Skin of body (tissue), 3 donors: ENCODE measurements at places on chromosomes 12 and 14.
A peak's percentile ranks its signal among the peaks of the same experiment; 100 is the strongest.

DNA sequence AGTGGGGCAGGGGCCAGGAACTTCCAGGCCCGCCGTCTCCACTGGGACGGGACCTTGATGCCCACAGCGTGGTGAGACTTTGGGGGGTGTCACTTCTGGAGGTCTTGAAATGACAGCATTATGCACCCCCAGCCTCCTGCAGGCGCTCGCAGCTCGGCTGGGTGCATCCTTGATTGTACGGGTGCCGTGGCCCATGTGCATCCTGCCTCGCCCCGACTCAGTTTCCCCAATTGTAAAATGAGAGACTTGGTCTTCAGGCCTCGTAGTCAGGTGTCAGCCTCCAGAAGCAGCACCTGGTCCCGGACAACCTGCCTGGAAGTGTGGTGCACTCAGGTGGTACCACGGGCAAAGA lies 8.9 kb upstream of the PUS1 start:
- no peak for DNase-seq

DNA sequence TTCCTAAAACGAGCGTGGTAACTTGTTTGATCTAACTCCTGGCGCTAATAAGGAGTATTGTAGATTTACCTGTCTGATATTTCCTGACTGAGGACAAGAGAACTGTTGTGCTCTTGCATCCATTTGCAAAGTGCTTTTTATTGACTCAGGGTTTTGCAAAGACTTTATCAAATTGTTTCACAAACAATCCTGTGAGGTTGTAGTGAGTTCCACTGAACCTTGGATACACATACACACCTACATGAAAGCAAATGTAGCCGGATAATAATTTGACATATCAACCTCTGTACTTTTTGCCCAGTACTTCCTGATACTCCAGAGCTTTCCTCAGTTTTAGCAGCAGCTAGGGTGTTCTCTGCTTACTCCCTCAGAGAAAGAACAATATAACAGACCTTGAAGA lies 6.7 kb upstream of the PTGER2 start:
- no peak for DNase-seq

GRCh38 chr12:123062681-123063486 lies 82.4 kb downstream of the ARL6IP4 start:
- DNase-seq = no peak

- DNase-seq = no peak
Measured at GRCh38 chr14:19729763-19730162, 13.6 kb upstream of the OR4Q3 start.

DNA sequence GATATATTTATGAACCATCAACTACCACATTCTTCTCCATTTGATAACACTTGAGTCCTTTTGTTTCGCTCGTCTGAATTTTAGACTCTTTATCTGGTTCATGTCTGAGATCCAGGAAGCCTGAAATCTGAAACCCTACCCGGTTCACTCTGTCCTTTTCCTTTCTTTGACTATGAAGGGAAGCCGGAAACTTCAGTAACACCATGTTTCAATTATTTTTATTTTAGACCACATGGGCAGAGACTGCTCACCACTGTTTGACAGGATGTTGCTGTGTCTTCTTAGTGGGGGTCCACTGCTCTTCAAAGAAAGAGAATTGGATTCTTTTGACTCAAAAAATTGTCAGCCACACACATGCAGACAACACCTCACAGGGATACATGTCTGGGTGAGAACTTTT lies 331.9 kb upstream of the FLRT2 start:
- no peak for DNase-seq

DNA sequence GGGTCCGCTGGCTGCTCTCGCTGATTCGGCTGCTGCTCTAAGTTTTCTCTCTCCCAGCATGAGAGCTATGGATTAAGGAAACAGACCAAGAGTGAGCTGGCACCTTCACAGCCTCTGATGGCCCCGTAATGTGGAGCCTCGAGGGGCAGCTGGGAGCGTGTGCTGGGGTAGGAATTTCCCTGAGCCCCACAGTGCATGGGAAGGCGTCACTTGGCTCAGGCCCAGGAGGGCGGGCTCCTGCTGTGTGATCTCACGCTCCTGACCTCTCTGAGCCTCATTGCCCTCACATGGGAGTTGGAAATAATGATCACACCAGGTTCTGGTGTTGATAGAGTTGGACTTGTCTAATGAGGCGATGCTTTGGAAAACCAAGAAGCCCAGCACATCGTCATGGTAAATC lies 238.6 kb upstream of the CRY1 start:
- no peak for DNase-seq

DNA sequence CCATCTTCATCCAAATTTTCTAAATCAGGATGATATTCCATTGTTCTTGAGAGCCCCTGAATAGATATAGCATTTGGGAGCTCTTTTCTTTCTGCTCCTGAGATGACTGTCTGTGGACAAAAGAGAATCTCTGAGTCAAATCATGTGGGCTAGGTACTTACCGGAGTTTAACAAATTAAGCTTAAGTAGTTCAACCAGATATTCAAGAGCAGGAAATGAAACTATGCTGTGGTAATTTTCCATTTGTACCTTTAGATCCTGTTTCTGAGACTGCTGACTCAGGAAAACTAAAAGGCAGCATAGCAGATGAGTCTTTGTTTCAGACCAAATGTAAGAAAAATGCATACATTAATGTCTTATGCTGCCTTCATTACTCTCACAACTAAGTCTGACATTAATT lies at the start of gene CLEC7A:
Gene CLEC7A, minus strand, starts transcription at position 158 of the 400 bp plus-strand sequence. Its CDS starts 117 bp downstream, at position 41.
- peak; percentile 9 for DNase-seq

DNA sequence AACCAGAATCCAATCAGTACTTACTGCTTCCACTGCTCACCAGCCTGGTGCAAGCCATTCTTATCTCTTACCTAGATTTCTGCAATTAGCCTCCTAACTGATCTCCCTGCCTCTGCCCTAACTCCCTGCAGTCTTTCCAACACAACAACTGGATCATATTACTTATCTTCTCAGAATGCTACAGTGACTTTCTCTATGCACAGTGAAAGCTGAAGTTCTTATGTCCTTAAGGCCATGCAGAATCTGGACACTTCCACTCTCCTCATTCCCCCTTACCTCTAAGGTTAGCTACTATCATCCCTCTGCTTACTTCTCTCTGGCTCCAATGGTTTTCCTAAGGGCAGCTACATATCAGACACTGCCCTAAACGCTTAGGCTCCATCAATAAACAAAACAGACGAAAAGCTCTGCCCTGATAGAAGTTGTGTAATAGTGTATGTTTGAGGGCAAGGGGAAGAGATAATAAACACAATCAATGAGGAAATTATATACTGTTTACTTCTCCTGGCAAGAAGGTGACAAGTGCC lies 4.0 kb downstream of the KTN1 start:
- DNase-seq = no peak

DNA sequence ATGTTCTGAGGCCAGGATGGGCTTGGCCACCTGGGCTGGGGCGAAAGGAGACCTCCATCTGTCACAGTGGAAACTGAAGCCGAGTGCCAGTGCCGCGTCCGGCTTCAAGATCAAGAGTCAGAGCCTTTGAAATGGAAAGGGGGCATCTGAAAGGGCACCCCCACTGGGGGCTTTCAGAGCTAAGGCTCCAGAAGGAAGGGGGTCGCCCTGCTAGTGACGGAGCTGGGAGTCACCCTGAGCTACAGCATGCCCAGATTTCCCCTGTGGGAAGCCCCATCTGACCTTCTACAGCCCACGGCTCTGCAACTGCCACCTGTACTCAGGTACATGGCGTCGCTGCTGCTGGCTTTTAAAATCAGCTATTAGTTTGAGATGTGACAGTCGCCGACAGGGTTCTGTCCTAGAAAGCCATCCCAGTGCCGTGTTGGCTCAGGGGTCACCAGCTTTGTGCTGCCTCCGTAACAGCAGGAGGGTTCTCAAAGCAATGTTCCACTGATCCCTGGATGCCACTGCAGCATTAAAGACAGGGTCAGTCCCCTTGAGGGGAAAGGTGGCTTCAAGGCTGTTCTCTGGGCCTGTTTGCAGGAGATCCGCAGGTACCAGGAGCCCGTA lies 31.5 kb downstream of the CCNK start:
- DNase-seq = no peak

- no peak for DNase-seq
Measured at GRCh38 chr12:92051441-92051840, 94.2 kb downstream of the BTG1 start.

- no peak for DNase-seq
Measured at GRCh38 chr12:56257491-56258067, 605 bp downstream of the ANKRD52 start.

GRCh38 chr12:11780521-11781101 lies 131.1 kb downstream of the ETV6 start:
- no peak for DNase-seq
